ENCODE measurements at places on chromosomes 3 and 15.

- DNase-seq, result no peak
Measured at GRCh38 chr3:18372786-18373405, 52.2 kb downstream of the SATB1 start.

GRCh38 chr15:70170096-70170699 is 72.5 kb upstream of the TLE3 start:
- DNase-seq, result no peak

- no peak for DNase-seq
Measured at GRCh38 chr15:78194568-78194925, 39.8 kb downstream of the ACSBG1 start.

DNA sequence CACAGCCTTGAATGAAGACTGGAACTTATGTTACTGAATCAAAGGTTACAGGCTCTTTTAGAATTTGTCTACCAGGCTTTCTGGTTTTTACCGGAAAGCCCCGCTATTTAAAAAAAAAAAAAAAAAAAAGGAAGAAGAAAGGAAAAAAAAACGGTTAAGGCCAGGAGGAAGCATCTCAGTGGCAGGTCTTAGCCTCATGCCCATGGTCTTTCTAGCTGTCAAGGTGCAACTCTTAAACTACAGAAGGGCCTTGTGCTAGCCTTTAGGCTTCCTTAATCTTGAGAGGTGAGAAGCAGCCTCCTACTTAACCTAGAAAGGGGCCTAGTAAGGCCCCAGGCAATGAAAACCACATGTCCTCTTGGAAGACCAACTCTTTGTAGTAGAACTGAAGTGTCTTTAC is 77.5 kb downstream of the TBC1D5 start:
- no peak for DNase-seq

- no peak for DNase-seq
Measured at GRCh38 chr3:120446891-120447668, 3.7 kb downstream of the FSTL1 start.

Measured in CD8-positive, alpha-beta T cell (primary cell).